ENCODE measurements at places on chromosomes 5 and 9.

GRCh38 chr5:81530919-81531318 lies 137.0 kb upstream of the ACOT12 start:
- no peak for DNase-seq

- DNase-seq = no peak
Observed at GRCh38 chr5:8868283-8868682, 677.6 kb downstream of the SEMA5A start.

- no peak for DNase-seq
Observed at GRCh38 chr9:93677048-93677571, 100.7 kb downstream of the PHF2 start.

GRCh38 chr5:146539973-146540372 lies 24.0 kb upstream of the GPR151 start:
- no peak for DNase-seq

- peak; percentile 25 for DNase-seq
Observed at GRCh38 chr5:55160493-55161209, 680 bp downstream of the GPX8 start.

DNA sequence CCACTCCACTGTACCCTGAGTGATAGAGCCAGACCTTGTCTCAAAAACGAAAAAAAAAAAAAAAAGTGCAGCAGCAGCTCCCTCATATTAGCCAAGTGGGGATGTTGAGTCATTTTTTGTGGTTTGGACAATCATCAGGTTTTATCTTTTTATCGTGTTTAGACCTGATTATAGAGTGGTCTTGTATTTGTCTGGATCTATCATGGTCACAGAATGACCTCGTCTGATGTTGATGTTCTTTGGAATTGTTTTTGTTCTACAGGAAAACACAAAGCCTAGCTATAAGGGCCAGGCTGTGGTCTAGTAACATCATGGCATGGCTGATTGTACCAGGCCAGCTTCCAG lies 1.6 kb upstream of the FBXW11 start:
- DNase-seq = no peak

GRCh38 chr5:14250084-14250695 lies 107.0 kb downstream of the TRIO start:
- peak; percentile 30 for DNase-seq

- DNase-seq = no peak
Observed at GRCh38 chr5:31225118-31225517, 31.6 kb downstream of the CDH6 start.

DNA sequence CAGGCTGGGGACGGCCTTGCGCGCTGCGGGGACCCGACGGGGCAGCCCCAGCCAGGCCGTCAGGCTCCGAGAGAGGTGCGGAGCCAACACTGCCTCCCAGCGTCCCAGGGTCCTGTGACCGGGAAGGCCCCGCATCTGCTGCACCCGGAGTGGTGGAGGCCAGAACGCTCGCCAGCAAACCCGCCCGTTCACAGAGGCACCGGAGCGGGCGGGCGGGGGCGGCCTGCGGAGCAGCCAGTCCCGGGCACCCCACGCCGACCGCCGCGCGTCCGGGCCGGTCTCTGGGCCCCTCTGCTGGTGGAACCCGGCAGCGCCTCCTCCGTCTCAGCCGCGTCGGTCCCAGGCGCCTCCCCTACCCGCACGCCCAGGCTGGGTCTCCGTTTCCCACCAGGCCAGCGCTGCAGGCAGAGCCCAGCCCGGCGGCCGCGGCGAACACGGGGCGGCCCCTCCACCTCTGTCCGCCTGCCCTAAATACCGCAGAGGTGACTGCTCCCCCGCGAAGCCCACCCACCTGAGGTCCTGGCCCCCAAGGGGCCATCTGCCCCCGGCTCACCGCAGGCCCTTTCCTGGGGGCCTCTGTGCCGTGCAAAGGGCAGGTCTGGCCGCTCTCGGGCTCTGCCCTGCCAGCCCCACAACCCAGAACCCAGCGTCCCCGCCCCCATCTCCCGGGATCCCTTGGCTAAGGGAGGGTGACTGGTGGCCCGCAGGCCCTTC lies 15.9 kb downstream of the EXD3 start:
- peak; percentile 65 for DNase-seq

- peak; percentile 23 for DNase-seq
Observed at GRCh38 chr9:113654605-113655428, 191.3 kb downstream of the RGS3 start.

- no peak for DNase-seq
Observed at GRCh38 chr5:107486489-107486888, 184.2 kb downstream of the EFNA5 start.

DNA sequence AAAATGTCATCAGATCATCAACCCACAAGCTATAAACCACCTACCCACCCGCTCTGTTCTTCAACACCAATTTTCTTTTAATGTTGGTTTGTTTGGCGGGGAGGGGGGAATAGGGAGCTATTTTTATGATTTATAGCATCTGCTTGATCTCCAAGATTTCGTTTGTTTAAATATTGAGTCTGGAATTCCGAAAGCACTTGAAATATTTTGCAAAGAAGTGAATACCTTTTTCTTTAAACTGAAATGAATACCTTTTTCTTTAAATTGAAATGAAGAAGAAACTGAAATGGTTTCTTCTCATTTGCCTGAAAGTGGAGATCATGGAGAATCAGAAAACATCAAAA lies 49.0 kb upstream of the TENT2 start:
- DNase-seq = no peak

DNA sequence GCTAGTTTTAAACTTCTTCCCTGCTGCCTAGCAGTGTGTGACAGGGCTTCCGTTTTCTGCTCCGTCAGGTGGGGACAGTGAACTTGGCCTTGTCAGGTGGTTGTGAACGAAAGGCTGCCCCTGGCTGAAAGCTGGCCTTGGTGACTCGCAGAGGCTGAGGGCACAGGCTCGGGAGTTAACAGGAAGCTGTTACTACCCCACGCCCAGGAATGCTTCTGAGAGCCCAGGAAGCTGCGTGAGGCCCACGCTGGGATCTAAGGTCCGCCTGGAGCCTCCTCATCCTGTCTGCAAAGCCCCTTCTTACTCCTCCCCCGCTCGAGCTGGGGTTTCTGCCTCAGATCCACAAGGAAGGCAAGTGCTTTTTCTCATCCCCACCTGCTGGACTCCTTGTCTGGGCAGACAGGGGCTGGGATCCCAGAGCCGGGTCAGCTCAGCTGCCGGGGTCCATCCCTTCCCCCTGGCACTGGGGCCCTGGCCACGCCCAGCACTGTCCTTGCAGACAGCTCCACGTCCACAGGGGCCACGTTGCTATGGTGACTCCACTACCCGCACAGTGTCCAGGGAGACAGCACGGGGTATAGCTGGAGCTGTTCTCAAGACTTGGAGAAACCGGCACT lies 124.7 kb upstream of the TBC1D2 start:
- no peak for DNase-seq

DNA sequence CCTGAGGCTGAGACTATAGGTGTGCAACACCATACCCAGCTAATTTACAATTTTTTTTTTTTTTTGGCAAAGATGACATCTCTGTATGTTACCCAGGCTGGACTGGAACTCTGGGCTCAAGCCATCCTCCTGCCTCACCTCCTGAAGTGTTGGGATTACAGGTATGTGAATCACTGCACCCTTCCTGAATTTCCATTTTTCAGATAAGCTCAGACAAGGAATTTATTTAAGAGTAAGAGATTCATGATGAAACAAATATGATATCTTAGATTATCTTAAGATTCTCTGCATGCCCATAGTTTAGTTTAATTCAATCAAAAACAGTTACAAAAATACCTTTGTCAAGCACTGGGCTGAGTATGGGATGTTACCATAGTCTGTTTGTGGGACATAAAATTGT lies 128.4 kb upstream of the BASP1 start:
- DNase-seq = no peak

- DNase-seq = no peak
Observed at GRCh38 chr9:123031963-123032362, 1.5 kb upstream of the GPR21 start.

All from upper lobe of left lung (tissue), 6 donors.